ENCODE measurements at places on chromosomes 3 and 15. TPM values are rescaled to one million over a fixed set of nuclear protein-coding genes. Genes with fewer than 3 reads are reported as not detected.

Gene GRAMD2A
- 0.29 TPM for total RNA-seq

Gene MTHFS
- total RNA-seq, result 9.9 TPM

Gene ZMYND10
- 0.51 TPM for total RNA-seq

Gene LMLN
- 6.5 TPM for total RNA-seq

Gene OR5H1
- total RNA-seq, result not detected

Gene EXD1
- total RNA-seq, result not detected

Gene GRAMD1C
- 17.0 TPM for total RNA-seq

Gene PDZRN3
- total RNA-seq, result not detected

Gene SPATA12
- total RNA-seq, result 0.14 TPM

Gene STRIT1
- total RNA-seq, result not detected

Gene C3orf85
- not detected for total RNA-seq

Gene MESP2
- total RNA-seq, result not detected

Gene SHF
- 5.2 TPM for total RNA-seq

Gene NRG4
- total RNA-seq, result not detected

Gene CYP1A2
- total RNA-seq, result not detected

Gene STRC
- total RNA-seq, result not detected

Gene FOXB1
- not detected for total RNA-seq

Gene ZBBX
- not detected for total RNA-seq

Gene WDR53
- 13.0 TPM for total RNA-seq

Gene TEX55
- total RNA-seq, result not detected

Gene ILDR1
- not detected for total RNA-seq

Gene NDN
- total RNA-seq, result 19.2 TPM

Gene SLC7A14
- total RNA-seq, result 0.07 TPM

Gene PLXND1
- 834 TPM for total RNA-seq

Gene HESX1
- total RNA-seq, result 0.58 TPM

Gene DNAH12
- total RNA-seq, result 0.20 TPM

Gene ATG3
- 62.4 TPM for total RNA-seq

Gene GOLGA8G
- not detected for total RNA-seq

Gene ITIH1
- total RNA-seq, result not detected

Gene ADAMTSL3
- total RNA-seq, result not detected

Gene SLC22A13
- total RNA-seq, result 0.44 TPM

Gene B3GNT5
- total RNA-seq, result 29.4 TPM

Gene ANO10
- total RNA-seq, result 40.9 TPM

Gene SNTN
- not detected for total RNA-seq

Gene CTDSPL
- 43.2 TPM for total RNA-seq

Gene DUOX1
- total RNA-seq, result not detected

Gene GREM1
- total RNA-seq, result 0.44 TPM

Gene EEF1AKMT4
- total RNA-seq, result 3.4 TPM
